ENCODE measurements at places on chromosomes 12 and 14.

- no peak for DNase-seq
Measured at GRCh38 chr12:12365931-12366431, 9.1 kb downstream of the BORCS5 start.

DNA sequence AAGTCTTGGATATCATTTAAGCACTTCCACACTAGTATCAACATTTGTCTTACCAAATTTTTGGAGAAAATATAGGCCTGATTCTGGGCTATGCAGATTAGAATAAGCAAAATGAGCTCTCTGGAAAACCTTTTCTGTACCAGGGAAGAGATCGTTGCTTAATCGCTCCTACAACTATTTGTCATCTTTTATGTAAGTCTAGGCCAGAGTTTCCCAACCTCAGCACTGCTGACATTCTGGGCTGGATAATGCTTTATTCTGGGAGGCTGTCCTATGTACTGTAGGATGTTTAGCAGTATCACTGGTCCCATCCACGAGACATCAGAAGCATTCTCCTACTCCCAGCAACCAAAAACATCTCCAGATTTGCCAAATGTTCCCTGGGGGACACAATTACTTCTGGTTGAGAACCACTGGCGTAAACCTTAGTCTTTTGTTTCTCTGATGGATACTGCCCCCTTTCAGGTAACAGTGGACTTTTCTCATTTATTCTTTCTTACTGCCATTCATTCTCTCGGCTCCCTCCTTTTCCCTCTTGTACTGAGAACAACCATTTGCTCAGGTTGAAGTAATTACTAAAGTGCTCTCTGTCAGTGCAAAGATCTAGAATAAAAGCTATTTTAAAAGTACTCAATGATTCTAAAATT is 316.9 kb upstream of the E2F7 start:
- no peak for DNase-seq

DNA sequence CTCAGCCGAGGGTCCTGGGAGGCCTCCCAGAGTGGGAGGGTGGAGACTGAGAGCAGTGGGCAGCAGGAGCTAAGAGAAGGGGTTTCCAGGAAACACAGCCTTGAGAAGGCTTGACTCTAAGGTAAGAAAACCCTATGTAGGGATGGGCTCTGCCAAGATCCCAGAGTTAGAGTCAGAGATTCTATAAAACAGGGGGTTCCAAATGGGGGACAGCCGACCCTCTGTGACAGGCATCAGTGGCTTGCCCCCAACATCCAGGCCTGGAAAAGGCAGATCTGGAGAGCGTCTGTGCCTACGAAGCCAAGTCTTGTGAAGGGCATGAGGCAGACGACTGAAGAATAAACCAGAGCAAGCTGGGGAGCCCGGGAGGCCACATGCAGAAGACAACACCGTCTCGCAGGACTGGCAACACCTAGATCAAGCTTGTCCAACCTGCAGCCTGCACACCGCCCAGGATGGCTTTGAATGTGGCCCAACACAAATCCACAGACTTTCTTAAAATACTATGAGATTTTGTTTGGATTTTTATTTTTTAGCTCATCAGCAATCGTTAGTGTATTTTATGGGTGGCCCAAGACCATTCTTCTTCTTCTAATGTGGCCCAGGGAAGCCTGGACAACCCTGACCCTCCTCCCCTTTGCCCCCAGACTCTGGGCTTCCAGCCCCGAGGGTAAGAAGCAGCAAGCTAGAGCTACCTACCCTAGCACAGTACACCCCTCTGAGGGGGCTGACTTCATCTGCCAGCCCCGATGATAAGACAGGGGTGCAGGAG is 42.1 kb downstream of the PRMT8 start:
- no peak for DNase-seq

DNA sequence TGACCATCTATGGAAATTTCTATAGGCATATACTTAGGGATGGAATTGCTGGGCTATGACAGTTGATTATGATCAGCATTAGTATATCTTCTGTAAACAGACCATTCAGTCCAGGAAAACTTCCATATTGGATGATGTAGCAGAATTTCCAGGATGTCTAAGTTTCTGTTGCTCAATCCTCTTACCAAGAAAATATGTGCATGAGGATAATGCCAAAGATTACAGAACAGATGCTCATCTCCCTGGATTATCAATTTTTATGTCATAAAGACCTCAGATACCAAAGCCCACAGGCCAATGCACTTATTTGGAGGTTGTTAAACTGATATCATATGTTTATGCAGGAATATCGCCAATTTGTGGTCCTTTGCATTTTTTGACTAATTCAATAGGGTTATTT is 354.4 kb upstream of the FLRT2 start:
- DNase-seq: no peak

- DNase-seq: no peak
Measured at GRCh38 chr14:102898776-102899515, 23.5 kb upstream of the AMN start.

GRCh38 chr14:68695326-68695768 is 97.5 kb downstream of the ZFP36L1 start:
- no peak for DNase-seq

DNA sequence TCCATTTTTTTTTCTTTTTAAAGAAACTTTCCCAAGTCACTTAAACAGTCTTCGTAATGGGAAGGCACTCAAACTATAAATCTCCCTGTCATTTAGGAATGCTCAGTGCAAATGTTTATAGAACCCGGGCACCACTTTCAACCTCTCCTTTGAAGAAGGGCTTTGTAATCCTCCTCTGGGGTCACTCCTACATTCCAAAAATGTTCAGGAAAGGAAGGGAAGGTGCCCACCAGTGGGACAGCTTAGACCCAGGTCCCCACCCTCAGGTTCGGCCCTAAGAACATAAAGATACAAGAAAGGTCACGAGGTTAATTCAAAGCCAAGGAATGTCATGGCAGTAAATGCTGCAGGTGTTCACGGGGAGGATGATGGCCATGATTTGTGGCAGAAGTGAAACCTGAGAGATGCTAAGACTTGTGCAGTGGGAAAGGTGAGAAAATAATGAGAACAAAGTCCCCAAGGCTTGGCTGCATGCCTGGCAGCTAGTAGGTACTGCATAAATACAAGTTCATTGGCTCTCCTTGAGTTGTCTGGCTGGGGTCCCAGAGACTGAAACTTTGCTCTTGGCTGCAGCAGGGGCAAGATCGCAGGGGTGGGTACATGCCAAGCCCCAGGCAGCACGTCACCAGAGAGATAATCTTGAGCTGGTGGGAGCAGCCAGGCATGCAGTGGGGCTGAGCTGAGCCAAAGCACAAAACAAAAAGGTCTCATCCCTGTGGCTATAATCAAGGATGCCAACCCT is 21.1 kb downstream of the KRT18 start:
- DNase-seq: no peak

DNA sequence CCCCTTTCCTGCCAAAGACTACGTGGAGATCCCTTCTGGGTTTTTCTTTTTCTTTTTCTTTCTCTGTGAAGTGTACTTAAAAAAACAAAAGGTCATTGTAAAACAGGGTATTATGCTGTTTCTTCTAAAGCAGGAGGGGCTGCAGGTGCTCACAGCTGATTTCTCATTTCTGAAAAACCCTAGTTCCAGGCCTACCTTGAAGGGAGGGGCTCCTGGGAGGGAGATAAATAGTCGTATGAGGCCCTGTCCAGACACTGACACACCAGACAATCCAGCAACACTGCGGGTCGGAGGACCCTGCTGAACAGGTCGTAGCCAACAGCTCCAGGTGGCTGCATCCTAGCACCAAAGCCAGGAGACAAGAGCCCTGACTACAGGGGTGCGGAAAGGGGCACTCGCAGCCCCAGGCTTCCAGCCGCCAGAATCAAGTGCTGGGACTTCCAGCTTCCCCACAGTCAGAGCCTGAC is 41.1 kb downstream of the PSMA6 start:
- DNase-seq: no peak

- DNase-seq: no peak
Measured at GRCh38 chr14:99520571-99521081, 39.4 kb downstream of the CCNK start.

DNA sequence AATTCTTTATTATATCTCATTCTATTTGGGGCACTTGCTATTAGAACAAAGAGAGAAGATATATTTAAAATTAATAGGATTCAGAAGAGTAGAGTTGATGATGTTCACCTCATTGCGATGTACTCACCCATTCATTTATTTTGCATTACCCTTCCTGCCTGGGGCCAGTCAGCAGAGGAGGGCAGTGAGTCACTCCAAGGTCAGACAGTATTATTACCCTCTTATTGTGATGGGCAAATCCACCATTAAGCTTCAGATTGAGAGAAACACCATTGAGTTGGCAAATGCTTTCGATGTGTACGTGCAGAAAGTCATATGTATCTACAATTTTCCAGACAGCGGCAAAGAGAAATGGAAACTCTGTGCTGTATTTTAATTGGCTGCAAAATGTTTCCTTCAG is 134.2 kb downstream of the BICD1 start:
- no peak for DNase-seq

DNA sequence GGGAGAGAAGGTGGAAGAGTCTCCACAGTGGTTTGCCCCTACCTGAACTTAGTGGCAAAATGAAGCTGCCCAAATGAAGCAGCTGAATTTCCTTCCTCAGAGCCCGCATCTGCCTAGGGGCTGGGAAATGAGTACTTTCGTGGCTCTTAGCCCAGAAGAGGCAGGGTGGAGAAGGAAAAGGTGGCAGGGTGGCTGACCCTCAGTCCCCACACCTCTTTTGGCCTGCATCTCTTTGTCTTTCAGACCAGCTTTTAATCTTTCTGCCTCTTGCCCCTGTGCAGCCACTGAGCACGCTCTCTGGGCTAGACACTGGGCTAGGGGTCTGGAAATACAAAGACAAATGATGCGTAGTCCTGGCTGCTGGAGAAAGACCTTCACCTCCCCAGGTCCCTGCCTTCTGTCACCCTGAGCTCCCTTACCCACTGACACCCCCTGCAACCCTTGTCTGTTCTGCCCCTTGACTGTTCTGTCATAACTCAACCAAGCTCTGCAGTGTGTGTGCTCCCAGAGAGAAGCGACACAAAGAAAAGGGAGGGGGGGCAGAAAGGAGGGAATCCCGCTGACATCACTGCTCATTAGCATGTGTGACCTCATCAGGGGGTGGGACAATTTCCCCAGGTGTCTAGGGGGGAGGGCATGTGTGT is 371 bp upstream of the REM2 start:
- peak; percentile 64 for DNase-seq

- DNase-seq: no peak
Measured at GRCh38 chr14:21182166-21182565, 26.3 kb upstream of the OR5AU1 start.

DNA sequence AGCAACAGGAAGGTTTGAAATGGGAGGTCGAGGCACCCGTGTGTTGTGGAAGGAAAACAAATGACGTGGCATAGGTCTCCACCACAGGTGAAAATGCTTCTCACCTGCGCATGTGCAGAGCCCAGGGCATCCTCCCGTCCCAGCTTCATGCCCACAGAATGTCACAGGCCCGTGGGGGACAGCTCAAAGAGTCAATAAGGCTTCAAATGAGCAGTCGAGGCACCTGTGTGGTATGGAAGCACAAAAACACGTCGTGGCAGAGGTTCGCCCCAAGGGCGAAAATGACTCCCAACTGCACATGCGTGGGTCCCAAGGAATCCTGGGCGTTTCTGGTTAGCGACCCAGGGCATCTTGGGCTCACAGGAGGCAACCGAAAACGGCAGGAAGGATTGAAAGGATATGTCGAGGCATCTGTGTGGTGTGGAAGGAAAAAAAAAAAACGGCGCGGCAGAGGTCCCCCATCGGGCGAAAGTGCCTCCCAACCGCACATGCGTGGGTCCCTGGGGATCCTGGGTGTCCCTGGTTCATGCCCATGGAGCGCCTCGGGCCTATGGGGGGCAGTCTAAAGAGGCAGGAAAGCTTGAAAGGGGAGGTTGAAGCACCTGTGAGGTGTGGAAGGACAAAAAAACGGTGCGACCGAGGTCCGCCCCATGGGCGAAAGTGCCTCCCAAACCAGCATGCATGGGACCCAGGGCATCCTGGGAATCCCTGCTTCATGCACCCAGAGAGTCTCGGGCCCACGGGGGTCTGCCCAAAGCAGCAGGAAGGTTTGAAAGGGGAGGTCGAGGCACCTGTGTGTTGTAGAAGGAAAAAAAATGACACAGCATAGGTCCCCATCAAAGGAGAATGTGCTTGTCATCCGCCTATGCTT is 578.5 kb downstream of the ALG10 start:
- no peak for DNase-seq

DNA sequence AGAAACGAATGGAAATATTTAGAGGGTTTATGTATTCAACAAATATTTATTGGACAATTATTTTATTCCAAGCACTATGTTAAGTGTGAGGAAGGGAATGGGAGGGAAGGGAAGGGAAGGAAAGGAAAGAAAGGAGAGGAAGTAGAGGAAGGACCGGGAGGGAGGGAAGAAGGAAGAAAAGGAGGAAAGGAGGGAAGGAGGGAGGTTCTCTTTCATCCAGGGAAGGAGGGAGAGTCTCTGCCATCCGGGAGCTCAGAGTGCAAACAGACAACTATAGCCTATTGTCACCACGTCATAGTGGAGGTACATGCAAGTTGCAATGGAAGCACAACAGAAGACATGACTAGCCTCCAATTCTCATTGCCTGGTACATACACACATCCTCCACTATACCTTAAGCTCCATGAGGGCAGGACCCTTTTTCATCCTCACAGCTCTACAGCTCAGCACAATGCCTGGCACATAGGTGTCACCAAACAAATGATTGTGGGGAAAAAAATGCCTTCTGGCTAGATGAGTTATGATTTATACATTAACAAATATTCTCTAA is 48.1 kb downstream of the DAD1 start:
- DNase-seq: no peak

- no peak for DNase-seq
Measured at GRCh38 chr12:32718926-32719325, 36.8 kb downstream of the YARS2 start.

DNA sequence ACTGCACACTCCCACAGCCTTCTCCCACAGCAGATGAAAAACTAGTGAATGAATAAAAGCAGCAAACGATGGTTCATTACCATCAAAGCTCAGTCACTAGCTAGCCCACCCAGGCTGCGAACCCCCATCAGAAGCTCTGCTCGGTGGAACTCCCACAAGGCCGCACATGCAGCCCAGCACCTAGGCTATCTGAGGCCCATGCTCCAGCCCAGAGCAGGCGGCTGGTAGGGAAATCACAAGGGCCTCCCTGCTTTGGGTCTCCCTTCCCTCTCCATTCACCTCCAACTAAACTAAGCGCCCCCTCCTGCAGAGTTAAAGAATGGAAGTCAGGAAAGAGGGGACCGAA is 69.0 kb downstream of the ITPK1 start:
- DNase-seq: no peak

DNA sequence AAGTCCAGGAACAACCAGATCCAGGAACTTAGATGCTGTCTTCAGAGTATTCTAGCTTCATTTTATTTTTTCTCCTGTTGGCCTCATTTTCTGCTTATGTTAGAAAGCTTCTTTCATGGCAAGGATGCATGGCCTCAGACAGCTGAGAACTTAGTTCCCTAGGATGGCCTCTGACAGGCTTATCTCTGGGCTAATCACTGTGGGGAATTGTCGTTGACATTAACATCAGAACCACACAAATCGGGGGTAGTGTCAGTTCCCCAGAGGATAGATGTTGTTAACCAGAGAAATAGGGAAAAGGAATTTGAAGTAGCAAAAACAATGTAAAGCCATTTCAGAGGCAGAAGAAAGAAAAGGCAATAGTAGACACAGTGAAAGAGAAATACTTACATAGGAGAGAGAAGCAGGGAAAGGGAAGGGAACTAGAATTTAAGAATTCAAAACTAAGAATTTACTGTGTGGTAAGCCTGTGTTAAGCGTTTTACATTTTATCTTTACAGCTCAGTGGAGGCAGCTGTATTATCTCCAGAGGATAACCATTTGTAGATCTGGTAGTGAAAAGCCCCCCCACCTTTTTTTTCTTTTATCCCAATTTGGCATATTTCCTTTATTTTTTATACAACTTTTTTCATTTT is 21.8 kb downstream of the FUT8 start:
- no peak for DNase-seq
